ENCODE measurements at places on chromosomes 5 and 9. TPM values are rescaled to one million over a fixed set of nuclear protein-coding genes. Genes with fewer than 3 reads are reported as not detected.

Gene FREM1
- not detected for polyA plus RNA-seq

Gene SPZ1
- not detected for polyA plus RNA-seq

Gene MYMK
- polyA plus RNA-seq = not detected

Gene DNAI1
- not detected for polyA plus RNA-seq

Gene KDM3B
- 52.1 TPM for polyA plus RNA-seq

Gene CENPK
- polyA plus RNA-seq = 1.8 TPM

Gene C5orf52
- not detected for polyA plus RNA-seq

Gene PTPN3
- polyA plus RNA-seq = not detected

Gene ITGA2
- not detected for polyA plus RNA-seq

Gene ZNF346
- polyA plus RNA-seq = 6.0 TPM

Gene KCNV2
- not detected for polyA plus RNA-seq

Gene C9orf50
- not detected for polyA plus RNA-seq

Gene SVEP1
- polyA plus RNA-seq = not detected

Gene JMY
- 0.60 TPM for polyA plus RNA-seq

Gene CCL27
- not detected for polyA plus RNA-seq

Gene HSD17B3
- not detected for polyA plus RNA-seq

Gene CAPSL
- polyA plus RNA-seq = not detected

Gene GMCL2
- polyA plus RNA-seq = not detected

Gene SAXO1
- polyA plus RNA-seq = not detected

All from CD14-positive monocyte (primary cell).